ENCODE measurements at places on chromosomes 12 and 14.

- no peak for DNase-seq
These were observed at the start of gene HCAR1 for GRCh38 chr12:122730215-122731014. Gene HCAR1 (minus strand): TSS chr12:122730844. CDS start chr12:122730339, 505 bp downstream.

GRCh38 chr12:52496590-52497071, 3.6 kb upstream of the KRT6A start:
- DNase-seq, result no peak

GRCh38 chr14:69559581-69560011, 15.1 kb downstream of the CCDC177 start:
- no peak for DNase-seq

GRCh38 chr14:73775339-73776193, 61.4 kb upstream of the PNMA1 start:
- no peak for DNase-seq

- no peak for DNase-seq
These were observed 33.4 kb downstream of the SCARB1 start for GRCh38 chr12:124830306-124830705.

GRCh38 chr14:36315159-36315853, 5.1 kb downstream of the MBIP start:
- no peak for DNase-seq

DNA sequence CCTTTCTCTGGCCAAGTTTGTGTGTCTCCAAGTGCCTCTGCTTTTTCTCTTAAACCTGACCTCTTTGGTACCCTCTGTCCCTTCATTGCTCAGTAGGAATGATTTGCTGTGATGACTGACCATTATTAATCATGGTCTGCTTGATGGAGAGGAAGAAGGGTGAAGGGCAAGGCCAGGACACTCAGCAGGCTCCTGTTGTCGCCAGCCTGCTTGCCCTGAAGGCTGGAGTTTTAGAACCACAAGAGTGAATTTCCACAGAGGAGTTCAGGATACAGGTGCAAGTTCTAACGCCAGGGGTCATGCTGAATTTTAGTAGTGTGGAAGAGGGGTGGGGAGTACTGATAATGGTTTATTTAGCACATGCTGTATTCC, 2.8 kb upstream of the ITGA5 start:
- DNase-seq, result no peak

- DNase-seq, result no peak
These were observed 176.3 kb upstream of the DIO2 start for GRCh38 chr14:80387563-80387981.

DNA sequence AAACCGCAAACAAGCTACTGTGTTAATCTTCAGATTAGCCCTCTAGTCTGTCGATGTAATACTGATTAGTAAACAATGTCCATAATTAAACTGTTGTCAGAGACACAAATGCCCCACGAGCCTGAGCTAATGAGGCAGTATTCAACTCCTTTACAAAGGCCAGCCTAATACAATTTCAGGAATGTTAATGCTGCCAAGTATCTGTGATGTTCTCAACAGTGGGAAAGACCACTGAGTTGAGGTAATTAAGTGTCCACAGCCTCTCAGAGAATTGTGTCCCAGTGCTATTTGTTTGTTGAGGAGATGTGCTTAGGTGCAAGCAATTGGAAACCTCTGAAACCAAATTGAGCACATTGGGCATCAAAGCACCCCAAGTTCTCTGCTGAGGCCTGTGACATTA, 139.4 kb upstream of the CDKN3 start:
- DNase-seq, result no peak

- DNase-seq, result no peak
These were observed 14.2 kb upstream of the WDR20 start for GRCh38 chr14:102125546-102125945.

- DNase-seq, result no peak
These were observed 219.9 kb downstream of the PPM1H start for GRCh38 chr12:62714774-62715721.

DNA sequence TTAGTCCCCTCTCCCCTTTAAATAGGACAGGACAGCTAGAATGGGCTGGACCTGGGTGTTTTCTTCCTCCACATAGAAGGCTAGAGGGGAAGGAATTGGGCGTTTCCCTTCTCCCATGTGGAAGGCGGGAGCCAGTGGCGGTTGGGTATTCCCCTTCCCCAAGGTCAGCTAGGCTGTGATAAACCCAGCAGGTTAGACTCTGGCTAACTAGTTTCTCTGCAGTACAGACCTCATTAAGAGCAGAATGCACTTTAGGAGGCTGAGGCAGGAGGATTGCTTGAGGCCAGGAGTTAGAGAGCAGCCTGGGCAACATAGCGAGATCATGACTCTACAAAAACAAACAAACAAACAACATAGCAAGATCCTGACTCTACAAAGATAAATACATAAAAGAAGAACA, 92.6 kb downstream of the BEGAIN start:
- DNase-seq, result no peak

Measured in GM18507 (cell line).